ENCODE measurements at places on chromosomes 16 and 17.

- DNase-seq, result no peak
Observed at GRCh38 chr16:54946909-54947308, 16.2 kb downstream of the IRX5 start.

GRCh38 chr16:67926181-67926750 is 5.4 kb downstream of the CTRL start:
- no peak for DNase-seq

- DNase-seq, result no peak
Observed at GRCh38 chr16:57643147-57643874, 14.9 kb downstream of the ADGRG1 start.

DNA sequence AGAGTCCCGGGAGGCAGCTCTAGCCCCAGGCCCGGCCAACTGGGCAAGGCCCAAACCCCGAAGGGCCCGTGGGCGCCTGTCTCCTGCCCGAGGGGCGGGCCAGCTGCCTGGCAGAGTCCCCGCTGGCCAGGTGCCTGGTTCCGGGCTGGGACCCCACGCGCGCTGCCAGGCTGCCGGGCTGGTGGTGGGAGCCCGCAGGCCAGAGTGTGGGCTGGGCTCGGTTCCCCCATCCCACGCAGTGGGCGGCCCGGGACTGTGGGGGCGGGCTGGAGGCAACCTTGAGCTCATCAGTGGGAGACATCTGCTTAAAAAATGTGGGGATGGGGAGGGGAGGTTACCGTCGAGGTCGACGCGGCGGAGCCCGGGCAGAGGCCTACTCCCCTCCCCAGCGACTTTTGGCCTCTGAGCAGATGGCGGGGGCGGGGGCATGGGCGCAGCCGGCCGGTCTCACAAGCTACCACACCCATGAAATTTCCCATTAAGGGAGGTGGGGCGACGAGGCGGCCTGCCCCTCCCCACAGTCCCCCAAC is 176.4 kb upstream of the GSE1 start:
- no peak for DNase-seq

GRCh38 chr17:18218756-18219415 is 6.5 kb upstream of the LLGL1 start:
- no peak for DNase-seq

GRCh38 chr16:50282955-50283631 is 16.7 kb downstream of the ADCY7 start:
- no peak for DNase-seq

GRCh38 chr17:64354396-64354795 is 36.3 kb downstream of the PECAM1 start:
- no peak for DNase-seq

GRCh38 chr17:67022451-67022810 is 21.9 kb upstream of the CACNG1 start:
- no peak for DNase-seq

DNA sequence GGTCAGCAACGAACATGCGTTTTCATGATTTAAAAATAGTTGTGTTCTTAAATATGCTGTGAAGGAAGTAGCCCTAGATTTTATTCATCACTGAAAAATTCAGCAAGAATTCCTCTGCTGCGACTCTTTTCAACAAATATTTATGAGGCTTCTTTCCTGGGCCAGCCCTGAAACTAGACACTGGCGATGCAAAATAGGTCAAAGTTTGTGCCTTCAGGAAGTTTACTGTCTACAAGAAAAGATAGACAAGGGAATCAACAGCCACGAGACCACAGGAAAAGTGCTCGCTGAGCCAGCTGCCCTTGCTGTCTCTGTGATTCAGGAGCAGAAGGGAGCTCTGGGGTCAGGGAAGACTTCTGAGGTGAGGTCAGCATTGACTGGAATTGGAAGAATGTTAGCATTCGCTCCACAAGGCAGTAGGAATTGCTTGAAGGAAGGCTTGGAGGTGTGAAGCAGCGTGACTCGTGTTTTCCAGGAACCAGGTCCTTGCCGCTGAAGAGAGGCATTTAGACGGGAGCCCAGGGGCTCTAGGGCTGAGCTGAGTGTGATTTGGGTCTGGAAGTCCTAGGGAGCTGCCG is 1.9 kb upstream of the RPL26 start:
- no peak for DNase-seq

GRCh38 chr16:46924402-46924801 is 40.2 kb downstream of the GPT2 start:
- no peak for DNase-seq

DNA sequence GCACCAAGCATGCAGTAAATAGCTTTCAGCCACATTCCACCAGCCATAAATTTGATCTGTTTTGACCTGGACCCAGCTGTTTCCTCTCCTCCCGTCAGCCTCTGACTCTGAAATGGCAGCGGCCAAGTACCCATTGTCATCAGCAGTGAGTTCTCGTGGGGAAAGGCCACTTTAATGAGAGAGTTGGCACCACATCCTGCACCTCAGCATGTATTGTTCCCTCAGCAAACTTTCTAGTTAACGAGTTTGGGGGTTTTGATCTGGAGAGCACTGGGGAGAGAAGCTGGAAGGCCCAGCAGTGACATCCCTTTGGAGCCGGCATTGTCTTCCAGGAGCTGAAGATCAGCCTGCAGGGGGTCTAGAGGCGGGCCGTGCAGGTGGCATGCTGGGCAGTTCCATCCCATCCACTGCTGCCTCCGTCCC is 84.9 kb downstream of the RPA1 start:
- no peak for DNase-seq

- DNase-seq, result no peak
Observed at GRCh38 chr17:17518951-17519350, 22.8 kb upstream of the RASD1 start.

DNA sequence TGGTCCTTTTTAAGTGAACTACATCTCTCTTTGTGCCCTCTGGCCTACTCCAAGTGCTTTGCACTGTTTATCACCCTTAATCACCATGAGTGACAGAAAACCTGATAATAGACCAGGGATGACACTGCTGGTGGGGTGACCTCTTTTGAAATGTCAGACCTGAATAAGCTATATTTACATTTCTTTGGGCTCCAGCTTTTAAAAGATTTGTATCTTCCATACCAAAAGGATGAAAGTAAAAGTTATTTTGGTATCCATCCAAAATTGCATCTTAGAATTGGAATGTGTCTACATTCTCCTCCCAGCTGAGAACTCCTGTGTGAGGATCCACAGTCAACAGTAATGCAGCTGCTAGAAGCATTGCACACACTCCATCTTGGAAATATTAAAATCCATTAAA is 370.0 kb downstream of the CDH11 start:
- DNase-seq, result no peak

DNA sequence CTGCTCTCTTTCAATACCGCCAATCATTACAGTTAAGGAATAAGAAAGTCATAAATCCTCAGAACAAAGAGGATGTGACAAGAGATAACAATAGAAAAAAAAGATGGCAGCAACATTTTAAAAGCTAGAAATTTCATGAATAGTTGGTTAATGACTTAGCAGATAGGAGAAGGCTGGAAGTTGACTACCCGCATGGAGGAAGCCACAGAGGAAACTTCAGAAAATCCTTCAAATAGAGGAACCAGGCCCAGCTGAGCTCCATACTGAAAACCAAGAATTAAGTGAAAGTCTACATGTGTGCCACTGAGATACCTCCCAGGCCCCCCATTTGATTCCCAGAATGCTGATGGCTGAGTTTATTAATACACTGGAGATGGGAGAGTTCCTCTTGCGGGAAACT is 109.3 kb downstream of the GSG1L start:
- DNase-seq, result no peak

DNA sequence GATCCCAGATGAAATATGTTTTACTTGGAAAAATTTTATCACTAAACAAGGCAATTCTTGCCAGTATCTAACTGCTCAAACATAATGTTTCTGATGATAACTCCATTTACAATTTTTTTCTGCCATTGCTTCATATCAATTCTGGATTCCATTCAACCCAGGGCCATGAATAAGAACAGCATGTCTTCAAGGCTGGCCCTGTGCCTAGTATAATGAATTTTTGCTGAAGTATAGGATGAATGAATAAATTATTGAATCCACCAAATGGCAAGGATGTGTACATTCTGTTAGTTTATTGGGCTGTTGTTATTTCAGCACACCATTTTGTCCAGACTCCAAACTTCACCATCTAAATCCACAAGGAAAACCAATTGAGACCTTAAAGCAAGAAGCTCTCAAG is 414.7 kb downstream of the HS3ST3B1 start:
- no peak for DNase-seq

DNA sequence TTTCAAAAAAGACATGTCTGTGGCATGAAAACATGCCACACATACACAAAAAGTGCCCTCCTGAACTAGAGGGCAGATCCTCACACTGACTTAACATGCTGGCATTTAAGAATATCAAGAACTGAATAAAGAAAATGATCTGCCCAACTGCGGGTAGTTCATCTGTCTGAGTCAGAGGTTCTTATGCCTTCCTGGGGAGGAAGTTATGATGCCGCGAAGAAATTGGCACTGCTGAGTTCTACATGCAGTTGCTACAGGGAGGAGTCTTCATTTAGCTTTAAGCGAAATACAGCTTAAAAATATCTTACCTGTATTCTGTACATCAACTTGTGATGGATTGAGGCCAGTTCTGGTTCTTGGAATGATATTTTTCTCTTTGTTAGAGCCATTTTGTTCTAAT is 6.3 kb downstream of the ALDH3A2 start:
- no peak for DNase-seq

DNA sequence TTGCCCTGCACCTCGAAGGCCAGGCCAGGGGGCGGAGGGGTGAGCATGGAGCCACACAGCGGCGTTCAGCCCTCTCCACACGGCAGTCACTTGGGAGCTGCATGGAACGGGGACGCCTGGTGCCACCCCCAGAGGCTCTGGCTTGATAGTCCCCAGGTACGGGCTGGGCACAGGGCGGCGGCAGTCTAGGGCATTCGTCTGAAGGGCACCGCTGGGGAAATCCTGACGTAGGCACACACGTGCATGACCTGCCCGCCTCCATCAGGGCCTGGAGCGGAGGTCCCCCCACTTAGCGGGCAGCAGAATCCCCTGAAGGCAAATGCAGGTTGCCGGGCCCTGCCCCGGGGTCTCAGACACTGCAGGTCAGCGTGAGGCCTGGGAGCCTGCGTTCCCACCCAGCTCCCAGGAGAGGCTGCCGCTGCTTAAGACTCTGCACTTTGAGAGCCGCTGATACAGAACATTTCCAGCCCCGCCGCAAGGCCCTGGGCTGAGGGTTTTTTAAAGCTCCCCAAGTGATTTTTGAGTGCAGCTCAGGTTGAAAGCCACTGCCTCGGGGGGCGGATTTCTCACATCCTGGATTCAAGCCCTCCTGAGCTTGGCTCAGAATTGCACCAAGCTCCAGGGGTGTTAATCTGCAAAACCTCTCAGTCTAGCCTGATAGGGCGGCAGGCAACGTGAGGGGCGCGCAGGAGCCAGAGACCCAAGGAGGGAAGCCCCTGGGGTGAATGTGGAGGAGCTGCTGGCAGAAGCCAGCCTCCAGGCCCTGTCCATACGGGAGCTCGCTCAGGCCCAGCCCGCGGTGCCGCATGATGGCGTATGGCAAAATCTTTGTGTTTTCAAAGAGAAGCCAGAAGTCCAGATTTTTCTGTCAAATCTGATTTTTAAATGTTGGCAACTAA is 182.3 kb upstream of the GSE1 start:
- DNase-seq, result no peak

DNA sequence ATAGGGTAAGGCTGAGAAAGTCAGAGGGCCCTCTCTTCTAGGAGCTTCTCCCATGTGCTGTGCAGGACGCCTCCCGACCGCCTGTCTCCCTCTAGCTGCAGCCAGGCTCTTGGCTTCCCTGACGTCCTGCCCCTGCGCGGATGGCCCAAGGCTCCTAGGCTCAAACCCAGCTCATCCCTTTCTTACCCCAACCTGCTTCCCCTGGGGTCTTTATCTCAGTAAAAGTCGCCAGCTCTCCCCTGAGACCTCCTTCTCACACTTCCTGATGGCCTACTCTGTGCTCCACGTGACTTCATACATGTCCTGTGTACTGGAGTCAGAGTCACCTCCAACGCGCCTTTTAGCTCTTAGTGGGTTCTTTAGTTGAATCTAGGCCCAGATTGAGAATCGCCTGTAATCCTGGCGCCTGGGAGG is 1.1 kb upstream of the ZNF747 start:
- DNase-seq, result no peak

DNA sequence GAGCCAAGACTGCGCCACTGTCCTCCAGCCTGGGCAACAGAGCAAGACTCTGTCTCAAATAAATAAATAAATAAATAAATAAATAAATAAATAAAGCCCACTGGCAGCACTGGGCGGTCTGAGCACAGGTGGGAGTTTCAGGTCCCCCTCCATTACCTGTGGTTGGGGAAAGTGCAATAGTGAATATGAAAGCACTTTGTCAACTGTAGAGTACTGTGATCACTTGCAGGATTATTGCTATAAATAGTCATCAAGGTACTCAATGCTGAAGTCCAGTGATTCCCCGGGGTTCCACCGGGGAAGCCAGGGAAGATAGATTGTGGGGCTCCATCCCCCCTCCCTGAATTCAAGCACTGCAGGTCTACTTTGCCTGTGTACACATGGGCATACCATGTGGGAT is 42.7 kb upstream of the CPNE2 start:
- DNase-seq, result no peak

DNA sequence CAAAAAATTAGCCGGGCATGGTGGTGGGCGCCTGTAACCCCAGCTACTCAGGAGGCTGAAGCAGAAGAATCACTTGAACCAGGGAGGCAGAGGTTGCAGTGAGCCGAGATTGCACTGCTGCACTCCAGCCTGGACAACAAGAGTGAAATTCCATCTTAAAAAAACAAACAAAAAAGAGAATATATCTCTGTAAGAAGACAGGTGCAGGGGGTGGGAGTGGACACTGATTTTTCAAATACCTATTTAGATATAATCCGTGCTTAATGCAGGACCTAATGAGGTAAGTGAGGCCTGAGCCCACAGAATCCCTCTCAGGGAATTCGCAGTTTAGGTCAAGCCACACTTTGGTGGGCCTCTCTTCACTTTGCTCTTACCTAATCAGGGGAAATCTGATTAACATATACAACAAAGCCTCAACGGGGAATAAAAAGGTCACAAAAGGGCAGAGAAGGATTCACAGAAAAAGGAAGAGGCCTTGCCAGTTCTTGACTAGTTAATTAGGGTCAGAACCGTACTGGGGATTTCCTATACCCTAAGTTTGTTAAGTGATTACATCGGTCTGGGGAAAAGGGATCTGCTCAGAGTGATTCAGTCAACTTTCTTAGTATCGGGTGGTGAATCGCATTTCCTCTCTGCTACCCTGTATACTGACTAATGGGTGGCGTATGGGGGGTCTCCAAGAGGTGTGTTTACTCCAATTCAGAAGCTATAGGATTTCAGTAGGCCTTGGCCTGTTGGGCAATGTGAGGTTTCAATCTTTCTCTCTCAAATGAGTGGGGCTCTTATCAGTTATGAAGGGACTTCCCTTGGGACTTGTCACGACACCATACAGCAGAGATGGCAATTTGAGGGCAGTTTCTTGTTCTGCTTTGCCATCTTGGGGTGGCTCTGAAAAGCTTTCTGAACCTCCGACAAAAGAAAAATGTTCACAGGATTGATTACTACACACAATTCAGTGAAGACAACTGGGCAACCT is 1.9 kb upstream of the NFAT5 start:
- DNase-seq, result peak; percentile 3

GRCh38 chr16:80230328-80231120 is 310.3 kb upstream of the DYNLRB2 start:
- no peak for DNase-seq

DNA sequence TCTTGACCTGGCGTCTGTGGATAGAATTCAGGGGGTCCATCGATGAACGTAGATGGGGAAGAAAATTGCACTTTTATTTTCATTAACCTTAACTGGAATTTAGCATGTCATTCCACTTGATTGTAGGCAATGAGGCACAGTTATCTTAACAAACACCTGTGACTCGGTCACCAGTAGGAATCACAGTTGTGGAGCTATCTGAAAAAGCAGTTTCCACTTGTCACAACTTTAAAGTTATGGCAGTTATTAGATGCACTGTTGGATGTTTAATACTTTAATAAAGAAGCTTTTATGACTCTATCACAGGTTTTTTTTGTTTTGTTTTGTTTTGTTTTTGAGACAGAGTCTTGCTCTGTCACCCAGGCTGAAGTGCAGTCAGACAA is 83.7 kb upstream of the LGALS9 start:
- DNase-seq, result no peak

Measured in activated naive CD4-positive, alpha-beta T cell (primary cell).